ENCODE measurements at places on chromosomes 5 and 9.

DNA sequence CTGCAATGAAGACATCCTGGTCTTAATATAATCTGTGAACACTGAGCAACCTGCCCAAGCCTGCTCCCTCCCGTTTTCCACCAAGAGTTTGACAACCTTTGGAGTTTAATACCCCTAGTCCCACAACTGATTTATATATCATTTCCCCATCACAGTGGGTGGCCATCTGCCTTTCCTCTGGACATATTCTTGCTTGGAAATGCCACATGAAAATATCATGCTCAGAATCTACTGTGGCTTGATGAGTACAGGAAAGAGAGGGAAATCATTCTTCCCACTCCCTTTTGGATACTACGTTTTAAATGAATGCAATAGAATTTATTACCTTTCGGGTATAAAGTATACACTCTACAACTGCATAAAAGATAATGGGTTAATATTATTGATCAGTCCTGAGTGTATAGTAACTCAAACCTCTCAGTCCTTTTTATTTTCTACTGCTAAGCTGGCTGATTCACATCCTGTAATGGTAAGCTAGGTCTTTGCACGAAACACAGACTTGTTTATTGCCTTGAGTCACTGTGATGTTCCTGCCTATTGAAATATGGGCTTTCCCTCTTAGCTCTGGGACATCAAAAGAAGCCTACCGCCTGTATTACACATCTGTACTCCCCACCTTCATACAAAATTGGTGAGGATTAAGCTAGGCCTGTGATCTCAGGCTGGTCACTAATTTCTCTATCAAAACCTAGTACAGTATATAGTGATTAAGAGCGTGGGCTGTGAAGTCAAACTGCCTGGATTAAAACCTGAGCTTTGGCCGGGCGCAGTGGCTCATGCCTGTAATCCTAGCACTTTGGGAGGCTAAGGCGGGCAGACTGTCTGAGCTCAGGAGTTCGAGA is 67.6 kb upstream of the NR5A1 start:
- DNase-seq, result no peak

- DNase-seq, result no peak
Measured at GRCh38 chr9:32430720-32431119, 46.3 kb downstream of the ACO1 start.

DNA sequence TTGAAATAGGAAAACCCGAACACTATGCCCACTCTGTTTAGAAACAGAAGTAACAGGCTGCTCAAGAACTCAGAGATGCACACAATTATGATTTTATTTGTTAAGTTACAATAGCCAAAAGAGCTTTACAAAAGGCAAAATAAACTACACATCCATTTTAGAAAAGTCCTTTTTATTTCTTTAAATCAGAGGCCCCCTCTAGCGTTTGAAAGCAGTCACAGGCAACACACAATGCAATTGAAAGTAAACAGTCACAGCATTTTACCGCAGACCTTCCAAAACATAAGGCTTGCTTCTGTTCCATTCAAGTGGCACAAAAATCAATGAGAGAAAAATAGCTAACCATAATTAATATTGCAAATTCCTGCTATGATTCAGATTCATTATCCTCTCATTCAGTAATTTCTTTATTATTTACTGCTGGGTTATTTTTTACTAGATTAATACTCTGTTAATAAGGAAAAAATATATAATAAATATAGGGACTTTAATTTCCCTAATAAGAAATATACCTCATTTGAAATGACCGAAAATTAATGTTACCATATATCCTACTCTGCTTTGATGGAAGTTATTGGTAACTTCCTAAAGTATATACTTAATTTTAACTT is 78.3 kb downstream of the CEP120 start:
- no peak for DNase-seq

GRCh38 chr5:157509093-157509492 is 49.1 kb downstream of the NIPAL4 start:
- DNase-seq, result no peak

GRCh38 chr9:123631862-123632261 is 275.9 kb downstream of the CRB2 start:
- DNase-seq, result no peak

Data from activated T-cell treated with anti-CD3 and anti-CD28 coated beads for 4 hours (primary cell).